ENCODE measurements at places on chromosomes 13 and 19.

DNA sequence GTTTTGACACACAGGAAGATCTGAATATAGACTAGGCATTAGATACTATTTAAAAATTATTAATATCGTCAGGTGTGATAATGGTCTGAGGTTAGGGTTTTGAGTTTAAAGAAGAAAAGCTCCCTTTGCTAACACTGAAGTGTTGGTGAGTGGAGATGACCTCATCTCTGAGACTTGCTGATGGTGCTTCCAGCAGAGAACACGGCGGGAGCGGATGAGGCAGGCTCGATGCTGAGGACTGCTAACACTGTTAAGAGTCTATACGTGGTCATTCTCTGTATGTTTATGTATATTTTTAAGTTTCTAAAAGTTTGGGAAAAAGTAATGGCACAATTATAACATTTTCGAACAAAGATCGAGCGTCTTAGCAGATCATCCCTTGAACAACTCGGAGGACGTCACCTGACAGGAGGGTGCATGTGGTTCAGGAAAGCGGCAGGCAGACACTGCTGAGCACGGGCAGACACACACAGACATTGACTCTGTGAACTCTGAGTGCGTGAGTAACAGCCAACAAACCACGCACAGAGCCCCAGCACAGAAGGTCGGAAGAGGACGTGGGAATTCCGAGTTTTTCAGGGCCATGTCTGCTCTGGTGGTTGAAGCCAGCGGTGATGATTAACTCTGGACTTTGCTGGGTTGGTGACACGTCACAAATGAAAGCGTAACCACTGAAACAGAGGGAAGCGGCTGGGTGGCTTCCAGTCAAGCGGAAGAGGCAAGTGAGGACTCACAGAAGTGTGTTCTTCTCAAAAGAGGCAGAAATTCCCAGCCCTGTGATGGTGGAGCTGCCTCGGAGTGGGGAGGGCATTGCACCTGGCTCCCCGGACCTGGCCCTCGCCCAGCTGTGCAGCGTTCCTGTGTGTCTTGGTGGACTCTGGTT, 91.9 kb upstream of the TEX29 start:
- DNase-seq: peak; percentile 40

DNA sequence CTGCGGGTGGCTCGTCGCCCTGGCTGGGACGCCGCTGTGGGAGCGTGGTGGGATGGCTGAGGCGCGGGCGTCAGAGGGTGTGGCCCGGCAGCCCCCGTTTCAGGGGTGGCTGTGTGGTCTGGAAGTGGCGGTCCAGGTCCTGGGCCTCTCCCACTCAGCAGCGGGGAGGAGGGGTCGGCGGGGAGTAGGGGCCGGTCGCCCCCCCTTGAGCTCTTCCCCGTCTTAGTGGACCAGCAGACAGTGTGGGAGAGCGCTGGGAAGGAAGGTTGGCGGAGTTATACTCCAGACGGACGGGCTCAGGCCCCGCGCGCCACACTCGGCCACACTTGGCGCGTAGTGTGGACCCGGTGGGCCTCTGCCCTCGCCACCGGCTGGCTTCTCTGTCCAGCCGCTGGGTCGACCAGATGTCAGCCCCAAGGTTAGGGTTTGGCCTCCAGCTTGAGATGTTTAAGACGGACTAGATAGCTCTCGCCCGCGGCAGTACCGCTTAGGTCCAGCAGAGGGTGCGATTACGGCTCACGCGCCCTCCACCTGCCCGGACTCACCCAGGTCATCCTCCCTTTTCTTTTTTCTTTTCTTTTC, 21.7 kb upstream of the ZNF429 start:
- DNase-seq: no peak

DNA sequence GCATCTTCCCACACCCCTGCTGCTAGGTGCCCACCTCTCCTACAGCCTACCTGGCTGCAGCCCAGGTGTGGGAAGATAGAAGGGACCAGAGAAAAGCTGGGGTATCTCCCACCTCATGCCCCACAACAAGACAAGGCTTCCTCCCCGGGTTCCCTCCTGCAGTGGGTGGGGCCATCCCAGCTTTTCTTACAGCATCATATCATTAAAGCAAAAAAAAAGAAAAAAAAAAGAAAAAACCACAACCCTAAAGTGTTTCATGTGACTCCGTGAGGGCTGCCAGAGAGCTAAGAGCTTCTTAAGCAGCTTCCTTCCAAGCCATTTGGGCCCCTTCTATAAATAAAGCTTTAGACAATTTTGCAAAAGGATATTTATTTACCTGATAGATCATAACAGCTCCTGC, 455.4 kb upstream of the TSHZ3 start:
- DNase-seq: no peak

DNA sequence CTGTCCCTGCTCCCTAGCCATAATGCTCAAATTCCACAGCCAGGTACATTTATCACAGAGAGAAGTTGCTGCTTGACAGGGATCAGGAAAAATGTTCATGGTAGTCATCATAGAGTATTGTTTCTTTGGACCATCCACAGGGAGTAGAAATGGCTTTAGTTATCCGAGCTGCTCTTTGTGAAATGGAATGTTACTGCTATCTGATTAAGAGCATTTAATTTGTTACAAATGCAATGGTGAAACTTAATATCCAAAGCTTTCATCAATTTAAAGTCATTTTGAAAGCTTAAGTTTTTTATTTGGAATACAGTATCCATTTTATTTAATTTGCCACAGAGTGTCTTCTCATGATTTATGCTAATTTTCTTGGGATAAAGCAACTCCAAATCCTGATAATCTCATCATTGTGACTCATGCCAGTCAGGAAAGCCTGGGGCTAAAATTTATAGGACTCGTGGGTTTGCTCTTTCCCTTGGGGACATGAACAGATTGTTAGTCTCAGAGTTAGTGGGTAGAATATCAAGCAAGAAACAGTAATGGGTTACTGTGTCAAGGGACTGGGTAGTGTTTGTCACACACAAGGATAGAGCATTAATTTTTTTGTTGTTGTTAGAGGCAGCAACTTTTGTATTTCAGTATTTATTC, 59.8 kb downstream of the SCEL start:
- DNase-seq: no peak

GRCh38 chr19:3227054-3227626, 2.7 kb downstream of the CELF5 start:
- DNase-seq: no peak

DNA sequence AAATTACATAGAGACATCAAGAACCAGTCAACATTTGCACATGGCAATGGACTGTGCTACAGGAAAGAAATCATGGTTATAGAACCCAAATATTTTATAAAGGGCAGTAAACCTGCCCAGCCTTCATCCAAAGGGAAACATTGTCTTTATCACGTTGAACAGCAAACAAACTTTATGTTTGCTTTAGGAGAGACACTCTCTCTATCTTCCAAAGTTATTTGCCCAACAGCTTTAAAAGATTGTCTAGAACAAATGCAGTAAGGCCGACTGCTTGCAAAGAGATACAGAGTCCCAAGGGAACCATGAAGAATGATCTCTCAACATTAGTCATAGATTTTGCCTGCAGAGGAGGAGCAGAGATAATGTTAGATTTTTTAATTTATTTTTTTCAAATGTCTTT, 1323.5 kb upstream of the SLC10A2 start:
- DNase-seq: no peak

- DNase-seq: no peak
Observed at GRCh38 chr13:63843766-63844699, 2428.4 kb upstream of the PCDH20 start.

DNA sequence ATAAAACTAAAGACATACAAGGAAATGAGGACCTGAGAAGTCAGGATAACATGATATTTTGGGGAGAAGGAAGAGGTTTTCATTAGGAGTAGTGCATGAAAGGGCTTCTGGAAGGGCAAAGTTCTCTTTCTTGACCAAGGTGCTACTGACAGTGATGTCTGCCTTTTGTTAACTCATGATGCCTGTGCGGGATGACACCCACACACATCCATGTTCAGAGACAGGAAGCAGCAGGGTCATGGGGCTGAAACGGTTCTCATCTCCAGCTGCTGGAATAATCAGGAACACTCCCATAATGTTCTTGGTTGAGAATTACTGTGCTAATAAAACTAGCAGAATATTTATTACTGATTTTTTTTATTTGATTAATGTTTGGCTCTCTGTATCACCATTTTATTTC, 29.1 kb downstream of the KCNC3 start:
- DNase-seq: no peak

- DNase-seq: no peak
Observed at GRCh38 chr13:46797501-46798237, 708 bp upstream of the ESD start.

DNA sequence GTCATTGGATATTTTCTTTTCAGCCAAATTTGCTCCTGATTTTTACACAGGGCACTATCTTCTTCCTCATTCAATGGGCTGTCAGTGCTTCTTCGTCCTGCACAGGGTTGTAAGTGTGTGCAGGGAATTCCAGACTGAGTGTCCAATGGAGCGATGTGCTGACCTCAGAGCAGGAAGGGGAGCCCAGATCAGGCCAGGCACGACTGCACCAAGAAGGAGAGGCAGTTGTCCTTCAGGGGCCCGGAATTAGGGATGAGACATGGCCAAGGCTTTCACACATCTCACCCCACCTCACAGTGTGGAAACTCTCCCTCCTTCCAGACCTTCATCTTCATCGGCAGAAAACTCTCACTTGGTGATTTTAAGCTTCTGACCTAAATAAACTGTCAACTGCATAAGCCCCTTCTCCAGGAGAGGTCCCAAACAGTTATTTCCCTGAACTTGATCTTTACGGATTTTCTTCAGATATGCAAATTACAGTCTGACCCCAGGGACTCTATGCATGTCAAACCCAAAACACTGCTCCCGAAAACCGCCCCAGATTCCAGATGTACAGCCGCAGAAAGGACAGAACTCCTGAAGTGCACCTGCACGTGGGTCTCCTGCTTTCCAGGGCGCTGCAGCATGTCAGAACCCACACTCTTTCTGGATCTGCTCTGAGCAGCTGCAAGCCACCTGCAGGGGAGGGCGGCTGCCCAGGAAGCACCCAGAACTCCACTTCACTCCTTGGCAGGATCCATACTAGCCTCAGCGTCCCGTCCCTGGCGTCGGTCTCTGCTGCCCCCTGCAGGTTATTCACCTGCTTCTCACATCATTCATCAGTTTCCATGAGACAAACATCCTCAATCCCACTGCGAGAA, 625 bp upstream of the ZNF20 start:
- DNase-seq: peak; percentile 65

GRCh38 chr19:32308431-32309077, 36.9 kb upstream of the ZNF507 start:
- DNase-seq: no peak

GRCh38 chr13:51674276-51674675, 90.0 kb downstream of the WDFY2 start:
- DNase-seq: no peak

GRCh38 chr19:18446811-18447359, 9.0 kb upstream of the ISYNA1 start:
- no peak for DNase-seq

- no peak for DNase-seq
Observed at GRCh38 chr13:48486836-48487235, 46.0 kb downstream of the RCBTB2 start.

DNA sequence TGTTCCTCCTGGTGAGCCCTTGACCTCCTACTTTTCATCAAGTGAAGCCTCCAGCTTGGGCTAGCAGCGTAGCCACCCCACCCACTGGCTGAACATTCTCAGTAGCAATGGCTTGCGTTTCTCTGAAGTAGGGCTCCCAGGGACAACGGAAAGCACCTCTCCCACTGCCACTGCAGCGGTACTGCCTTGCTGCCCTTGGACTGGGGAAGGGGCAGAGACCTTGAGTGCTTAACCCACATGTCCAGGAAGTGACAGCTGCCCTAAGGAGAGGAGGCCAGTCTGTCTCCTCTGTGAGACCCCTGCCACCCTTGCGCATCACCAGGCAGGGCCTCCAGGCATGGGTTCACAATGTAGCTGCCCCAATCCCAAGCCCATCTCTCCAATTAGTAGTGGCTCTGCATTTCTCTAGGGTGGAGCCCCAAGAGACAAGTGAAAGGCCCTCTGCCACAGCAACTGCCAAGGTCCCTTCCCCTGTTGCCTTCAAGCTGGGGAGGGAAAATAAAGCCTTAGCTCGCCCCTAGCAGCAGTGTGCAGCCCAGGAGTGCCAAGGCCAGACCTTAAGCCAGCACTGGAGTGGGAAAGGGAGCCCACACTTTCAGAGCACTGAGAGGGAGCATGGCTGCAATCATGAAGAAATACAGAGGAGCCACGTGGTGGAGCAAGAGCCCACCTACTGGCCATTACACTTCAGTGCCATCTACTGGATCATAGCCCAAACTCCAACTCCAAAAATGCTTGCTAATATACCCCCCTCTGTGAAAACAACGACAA, 175.9 kb upstream of the TRPC4 start:
- DNase-seq: no peak

- DNase-seq: peak; percentile 19
Observed at GRCh38 chr13:20127562-20128458, 33.0 kb downstream of the GJA3 start.

GRCh38 chr13:97110936-97111335, 111.2 kb upstream of the MBNL2 start:
- DNase-seq: no peak

- DNase-seq: no peak
Observed at GRCh38 chr19:2207991-2208860, 27.9 kb downstream of the PLEKHJ1 start.

DNA sequence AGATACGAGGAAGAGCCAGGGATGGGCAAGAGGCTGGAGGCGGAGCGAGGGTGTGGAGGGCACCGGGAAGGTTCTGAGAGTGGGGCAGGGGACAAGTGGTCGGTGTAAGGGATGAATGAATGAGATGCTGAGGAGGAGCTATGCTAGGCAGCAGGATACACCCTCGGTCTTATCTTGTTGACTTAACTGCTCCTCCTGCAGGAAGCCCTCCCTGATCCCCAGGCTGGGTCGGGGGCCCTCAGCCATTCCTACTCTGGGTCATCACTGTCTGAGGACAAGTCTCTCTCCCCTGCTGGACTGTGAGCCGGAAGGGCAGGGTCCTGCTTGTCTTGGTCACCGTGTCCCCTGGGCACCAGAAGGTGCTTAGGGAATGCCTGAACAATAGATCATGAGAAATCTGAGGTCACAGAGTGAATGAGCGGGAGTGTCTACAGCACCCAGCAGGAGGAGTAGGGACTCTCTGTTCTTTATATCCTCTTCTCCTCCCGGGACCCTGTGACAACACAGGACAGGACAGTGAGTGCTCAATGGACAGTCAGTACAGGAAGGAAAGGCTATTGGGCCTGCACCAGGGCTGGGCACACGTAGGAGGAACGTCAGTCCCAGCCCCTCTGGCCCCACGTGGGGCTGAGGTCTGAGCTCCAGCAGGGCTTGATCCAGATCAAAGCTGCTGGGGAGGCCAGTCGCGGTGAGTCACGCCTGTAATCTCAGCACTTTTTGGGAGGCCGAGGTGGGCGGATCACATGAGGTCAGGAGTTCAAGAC, 6.5 kb downstream of the NKPD1 start:
- DNase-seq: no peak

DNA sequence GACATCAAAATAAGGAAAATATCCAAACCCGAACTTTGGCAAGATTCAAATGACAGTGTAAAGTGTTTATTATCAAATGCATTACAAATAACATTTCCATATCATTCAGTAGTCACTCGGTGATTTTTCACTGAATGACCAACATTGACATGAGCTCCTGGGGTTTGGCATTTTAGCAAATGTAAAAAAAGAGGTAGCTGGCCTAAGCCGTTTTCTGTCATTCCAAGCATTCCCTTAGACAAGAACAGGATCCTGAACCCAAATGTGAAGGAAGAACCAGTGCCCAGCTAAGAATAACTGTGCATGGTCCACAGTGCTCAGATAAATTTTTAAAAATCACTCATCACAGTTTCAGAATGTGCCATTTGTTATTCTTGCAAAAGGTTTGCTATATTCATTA, 327.9 kb downstream of the GPC6 start:
- no peak for DNase-seq
